ENCODE measurements at places on chromosomes 1 and 21.

DNA sequence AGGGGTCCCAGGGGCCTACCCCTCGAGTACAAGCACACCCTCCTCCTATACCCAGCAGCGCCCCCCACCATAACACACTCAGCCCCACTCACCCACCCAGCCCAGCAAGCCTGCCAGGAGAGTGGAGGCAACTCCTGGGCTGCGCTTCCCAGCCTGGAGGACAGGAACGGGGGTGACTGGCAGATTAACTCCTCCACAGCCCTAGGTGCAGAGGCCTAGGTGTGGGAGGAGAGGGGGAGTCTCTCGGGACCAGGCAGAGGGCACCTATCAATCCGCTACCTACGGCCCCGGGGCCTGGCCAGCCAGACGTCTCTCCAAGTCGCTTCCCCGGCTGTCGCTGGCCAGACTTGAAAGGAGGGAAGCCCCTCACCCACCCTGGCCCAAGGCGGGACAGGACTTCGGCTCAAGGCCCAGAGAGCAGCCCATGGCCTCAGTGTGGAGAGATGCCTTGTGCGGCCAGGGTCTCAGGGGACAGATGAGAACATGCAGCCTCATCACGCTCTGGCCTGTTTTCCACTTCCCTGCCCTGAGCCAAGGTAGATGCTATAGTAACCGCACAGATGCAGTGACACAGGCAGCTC lies 24.9 kb downstream of the MATN1 start:
- DNase-seq = no peak

- peak; percentile 61 for DNase-seq
These were observed 21.6 kb downstream of the C2CD2 start for GRCh38 chr21:41932191-41932575.

GRCh38 chr21:37237764-37238163 lies 29.4 kb downstream of the VPS26C start:
- DNase-seq = no peak

DNA sequence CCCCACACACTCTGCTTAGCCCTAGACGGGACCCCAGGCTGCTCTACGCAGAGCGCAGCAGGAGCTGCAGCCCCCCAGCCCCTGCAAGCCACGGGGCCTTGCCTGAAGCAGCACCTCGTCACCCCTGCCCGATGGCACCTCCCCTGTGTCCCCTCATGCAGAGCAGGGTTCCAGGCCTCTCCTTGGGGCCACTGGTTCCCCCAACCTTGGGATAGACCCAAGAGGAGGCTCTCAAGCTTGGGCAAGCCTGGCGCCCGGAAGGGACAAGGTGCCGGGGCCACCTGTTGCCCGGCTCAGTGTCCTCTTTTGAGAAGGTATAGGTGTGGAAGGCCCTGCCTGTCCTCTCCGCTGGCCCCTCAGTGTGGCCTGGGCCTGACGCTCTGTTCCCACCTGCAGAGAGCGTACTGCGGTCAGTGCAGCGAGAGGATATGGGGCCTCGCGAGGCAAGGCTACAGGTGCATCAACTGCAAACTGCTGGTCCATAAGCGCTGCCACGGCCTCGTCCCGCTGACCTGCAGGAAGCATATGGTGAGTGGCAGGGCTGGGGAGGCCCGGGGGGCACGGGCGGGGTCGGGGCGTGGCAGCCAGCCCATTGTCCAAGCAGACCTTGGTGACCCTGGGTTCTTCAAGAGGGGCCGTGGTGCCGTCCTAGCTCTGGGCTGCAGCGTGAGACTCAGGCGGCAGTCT lies 50.6 kb downstream of the FAAP20 start:
- no peak for DNase-seq

- DNase-seq = no peak
These were observed 69.6 kb downstream of the UBR4 start for GRCh38 chr1:19140465-19140864.

GRCh38 chr1:43493661-43494450 lies 36.8 kb upstream of the PTPRF start:
- no peak for DNase-seq

DNA sequence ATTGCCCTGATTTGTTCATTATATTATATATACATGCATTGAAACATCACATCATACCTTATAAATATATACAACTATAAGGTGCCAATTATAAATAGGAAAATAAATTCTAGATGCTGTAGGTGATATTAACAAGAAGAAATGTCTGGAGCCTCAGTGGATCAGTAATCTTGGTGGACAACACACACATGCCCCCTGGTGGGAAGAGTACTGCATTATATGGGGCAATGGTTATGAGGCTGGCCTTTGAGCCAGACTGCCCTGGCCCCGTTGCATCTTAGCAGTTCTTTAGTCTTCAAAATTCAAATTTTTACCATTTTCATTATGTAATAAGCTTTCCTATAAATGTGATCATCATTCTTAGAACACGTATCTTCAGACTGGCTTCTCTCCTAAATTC lies 335.0 kb upstream of the GREM2 start:
- peak; percentile 28 for DNase-seq

DNA sequence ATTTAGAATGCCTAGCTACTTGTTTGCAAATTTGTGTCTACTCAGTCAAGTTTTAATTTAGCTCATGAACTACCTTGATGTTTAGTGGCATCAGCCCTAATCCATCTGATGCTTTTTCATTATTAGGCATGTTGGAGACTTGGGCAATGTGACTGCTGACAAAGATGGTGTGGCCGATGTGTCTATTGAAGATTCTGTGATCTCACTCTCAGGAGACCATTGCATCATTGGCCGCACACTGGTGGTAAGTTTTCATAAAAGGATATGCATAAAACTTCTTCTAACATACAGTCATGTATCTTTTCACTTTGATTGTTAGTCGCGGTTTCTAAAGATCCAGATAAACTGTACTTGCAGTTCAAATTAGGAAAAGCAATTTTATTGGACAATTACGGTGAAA lies 7.6 kb downstream of the SOD1 start:
- DNase-seq = no peak

DNA sequence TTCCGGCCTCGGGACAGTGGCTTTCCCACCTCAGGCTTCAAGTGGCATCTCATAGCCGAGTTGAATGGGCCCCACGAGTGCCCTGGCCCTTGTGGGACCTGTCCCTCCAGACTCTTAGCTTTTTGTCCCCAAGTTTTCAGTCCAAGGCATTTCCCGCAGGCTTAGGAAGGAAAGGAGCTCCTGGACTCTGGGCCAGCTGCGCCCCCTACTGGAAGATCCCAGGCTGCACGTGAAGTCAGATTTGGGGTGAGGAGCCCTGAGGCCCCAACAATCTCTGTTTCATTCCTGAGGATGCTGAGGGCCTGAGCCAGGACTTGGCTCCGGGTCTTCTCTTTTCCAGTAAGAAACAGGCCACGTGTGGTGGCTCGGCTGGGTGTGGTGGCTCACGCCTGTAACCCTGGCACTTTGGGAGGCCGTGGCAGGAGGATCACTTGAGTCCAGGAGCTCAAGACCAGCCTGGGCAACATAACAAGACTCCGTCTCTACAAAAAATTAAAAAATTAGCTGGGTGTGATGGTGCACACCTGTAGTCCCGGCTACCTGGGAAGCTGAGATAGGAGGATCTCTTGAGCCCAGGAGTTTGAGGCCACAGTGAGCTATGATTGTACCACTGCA lies 67.4 kb downstream of the ARHGEF10L start:
- peak; percentile 22 for DNase-seq

DNA sequence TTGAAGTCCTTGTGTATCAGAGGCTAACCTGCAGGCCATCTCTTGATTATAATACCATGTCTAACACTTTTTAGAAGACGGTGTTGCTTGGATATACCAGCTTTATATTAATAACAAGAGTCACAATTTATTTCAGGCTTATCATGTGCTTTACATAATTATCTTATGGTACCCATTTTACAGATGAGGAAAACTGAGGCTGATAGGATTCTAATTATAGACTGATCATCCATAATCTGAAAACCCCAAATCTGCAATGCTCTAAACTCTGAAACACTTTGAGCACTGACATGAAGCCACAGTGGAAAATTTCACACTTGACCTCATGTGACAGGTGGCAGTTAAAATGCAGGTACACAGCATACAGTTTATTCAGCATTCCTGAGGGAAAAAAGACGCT lies 7.2 kb upstream of the RPL11 start:
- no peak for DNase-seq

DNA sequence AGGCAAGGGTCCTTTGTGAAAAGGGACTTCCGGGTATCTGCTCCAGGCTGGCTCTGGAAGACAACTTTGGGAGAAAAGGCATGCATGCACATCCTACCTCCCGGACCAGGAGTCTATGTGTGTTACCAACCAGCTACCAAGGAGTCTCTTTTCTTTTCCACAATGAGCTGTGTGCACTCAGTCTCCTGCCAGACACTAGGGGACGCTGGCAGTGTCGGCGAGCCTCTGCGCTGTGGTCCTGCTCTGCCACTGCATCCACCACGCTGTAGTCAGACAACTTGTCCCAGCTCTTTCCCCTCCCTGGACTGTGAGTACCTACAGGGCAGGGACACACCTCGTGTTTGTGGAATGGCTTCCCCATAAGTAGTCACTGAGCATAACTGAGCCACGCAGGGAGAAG lies 5.1 kb upstream of the SSR2 start:
- DNase-seq = no peak

DNA sequence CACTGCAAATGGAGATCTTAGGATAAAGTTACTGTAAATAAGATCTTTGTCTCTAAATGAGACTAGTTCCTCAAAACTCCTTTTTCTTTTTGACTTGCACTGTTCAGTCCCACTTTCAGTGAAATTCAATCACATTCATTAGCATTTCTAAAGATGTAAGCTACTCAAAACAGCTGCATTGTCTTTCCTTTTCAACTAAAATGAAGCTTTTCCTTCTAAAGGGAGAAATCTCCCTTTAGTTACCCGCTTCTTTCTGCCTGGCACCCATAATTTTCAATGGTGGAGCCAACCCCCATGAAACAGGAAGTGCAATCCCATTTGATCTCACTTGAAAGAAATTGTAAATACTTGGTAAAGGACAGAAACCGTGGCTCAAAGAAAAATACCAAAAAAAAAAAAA lies 387.4 kb upstream of the PKN2 start:
- DNase-seq = no peak

DNA sequence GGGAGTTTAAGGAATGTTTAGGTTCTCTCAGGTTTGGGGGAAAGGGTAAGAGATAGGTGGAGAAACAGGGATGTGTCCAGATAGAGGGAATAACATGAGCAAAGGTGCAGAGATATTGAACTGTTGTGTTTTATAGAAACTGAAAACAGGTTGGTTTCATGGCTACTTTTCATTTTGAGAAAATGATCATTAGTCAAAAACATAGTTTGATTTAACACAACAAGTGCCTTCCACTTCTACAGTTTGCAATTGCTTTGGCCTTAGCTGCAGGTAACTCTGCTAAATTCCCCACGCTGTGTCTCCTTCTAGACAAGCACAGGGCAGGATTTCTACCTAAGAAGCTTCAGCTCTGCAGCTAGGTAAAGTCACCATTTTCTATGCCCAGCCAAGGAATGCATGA lies 124.9 kb downstream of the RGS2 start:
- DNase-seq = no peak
